ENCODE measurements at places on chromosomes 5 and 9. TPM values are rescaled to one million over a fixed set of nuclear protein-coding genes. Genes with fewer than 3 reads are reported as not detected.

The PCDHB15 gene
- polyA plus RNA-seq: 14.4 TPM

The LTC4S gene
- polyA plus RNA-seq: 5.2 TPM

The SPOCK1 gene
- polyA plus RNA-seq: 0.67 TPM

The SLC45A2 gene
- polyA plus RNA-seq: 0.12 TPM

The TEX48 gene
- not detected for polyA plus RNA-seq

The CD72 gene
- 3.7 TPM for polyA plus RNA-seq

The IGFBPL1 gene
- polyA plus RNA-seq: 1.4 TPM

The SLC27A6 gene
- 2.8 TPM for polyA plus RNA-seq

The CAMK2A gene
- 5.0 TPM for polyA plus RNA-seq

The CEP72 gene
- polyA plus RNA-seq: 11.2 TPM

The CACNA1B gene
- polyA plus RNA-seq: 0.20 TPM

The HAVCR1 gene
- polyA plus RNA-seq: 0.38 TPM

The SOX30 gene
- 0.14 TPM for polyA plus RNA-seq

The CMBL gene
- polyA plus RNA-seq: 25.2 TPM

The TMOD1 gene
- 1.6 TPM for polyA plus RNA-seq

The APBA1 gene
- polyA plus RNA-seq: 13.6 TPM

The TAF1L gene
- 0.11 TPM for polyA plus RNA-seq

The ZMYND19 gene
- 22.3 TPM for polyA plus RNA-seq

The WDR5 gene
- 36.3 TPM for polyA plus RNA-seq

The ADAMTS19 gene
- 0.29 TPM for polyA plus RNA-seq

The PDE8B gene
- polyA plus RNA-seq: 8.7 TPM

The GPX3 gene
- 53.3 TPM for polyA plus RNA-seq

The FST gene
- 0.89 TPM for polyA plus RNA-seq

The TRIM14 gene
- 10.7 TPM for polyA plus RNA-seq

The SLIT3 gene
- 54.8 TPM for polyA plus RNA-seq

The PPIC gene
- polyA plus RNA-seq: 36.7 TPM
